ENCODE measurements at places on chromosomes 2 and 18. TPM values are rescaled to one million over a fixed set of nuclear protein-coding genes. Genes with fewer than 3 reads are reported as not detected.

GRCh38 chr2:48519593-48519992 is 10.4 kb upstream of the STON1 start:
- DNase-seq: no peak

- no peak for DNase-seq
Observed at GRCh38 chr2:149586898-149587219, 716 bp downstream of the MMADHC start.

GRCh38 chr18:71583252-71583651 is 960.9 kb downstream of the CBLN2 start:
- DNase-seq: no peak

GRCh38 chr18:336713-337112 is 68.9 kb upstream of the THOC1 start:
- no peak for DNase-seq

GRCh38 chr2:152396763-152397162 is 61.8 kb downstream of the FMNL2 start:
- DNase-seq: no peak

DNA sequence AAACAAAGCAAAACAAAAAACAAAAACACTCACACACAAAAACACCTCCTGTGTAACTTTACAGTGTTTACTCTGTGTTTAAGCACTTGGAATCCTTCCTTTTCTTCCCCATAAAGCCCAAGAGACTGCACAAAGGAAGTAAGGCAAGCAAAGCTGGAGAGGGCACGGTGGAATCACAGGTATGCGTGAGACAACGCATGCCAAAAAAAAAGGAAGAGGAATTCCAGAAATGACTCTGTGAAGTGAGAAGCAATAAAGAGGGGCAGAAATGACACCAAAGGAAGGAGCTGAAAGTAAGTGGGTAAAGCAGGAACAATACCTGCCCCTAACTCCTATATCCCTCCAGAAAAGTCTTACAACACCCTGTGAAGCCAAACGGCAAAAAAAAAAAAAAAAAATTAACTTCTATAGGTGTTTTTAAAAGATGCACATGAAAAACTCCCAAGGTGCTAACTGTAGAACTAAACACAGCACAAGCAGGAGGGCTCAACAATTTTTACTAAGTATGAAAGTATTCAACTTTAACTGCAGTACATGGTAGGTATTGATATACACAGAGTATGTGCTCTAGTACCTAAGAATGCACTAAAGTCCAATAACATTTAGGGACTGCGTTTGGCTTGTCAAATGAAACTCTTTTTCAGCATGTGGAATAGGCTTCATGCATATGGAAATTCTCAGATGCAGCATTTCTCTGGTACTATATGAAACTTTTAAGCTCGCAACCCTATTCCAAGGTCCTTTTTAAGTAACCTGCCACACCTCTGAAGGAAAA is 9.1 kb downstream of the RND3 start:
- DNase-seq: no peak

GRCh38 chr2:84940088-84940470 is 30.9 kb upstream of the KCMF1 start:
- DNase-seq: no peak

ERBB4 gene
- total RNA-seq: 0.04 TPM

KCNS3 gene
- total RNA-seq: 7.2 TPM

RAB12 gene
- 49.4 TPM for total RNA-seq

WDFY1 gene
- 55.7 TPM for total RNA-seq

GKN2 gene
- not detected for total RNA-seq

TGIF1 gene
- total RNA-seq: 261 TPM

Data from H9 (cell line).